ENCODE measurements at places on chromosomes 13 and 19.

- DNase-seq = no peak
Observed at GRCh38 chr13:37179645-37180044, 74.2 kb upstream of the CSNK1A1L start.

DNA sequence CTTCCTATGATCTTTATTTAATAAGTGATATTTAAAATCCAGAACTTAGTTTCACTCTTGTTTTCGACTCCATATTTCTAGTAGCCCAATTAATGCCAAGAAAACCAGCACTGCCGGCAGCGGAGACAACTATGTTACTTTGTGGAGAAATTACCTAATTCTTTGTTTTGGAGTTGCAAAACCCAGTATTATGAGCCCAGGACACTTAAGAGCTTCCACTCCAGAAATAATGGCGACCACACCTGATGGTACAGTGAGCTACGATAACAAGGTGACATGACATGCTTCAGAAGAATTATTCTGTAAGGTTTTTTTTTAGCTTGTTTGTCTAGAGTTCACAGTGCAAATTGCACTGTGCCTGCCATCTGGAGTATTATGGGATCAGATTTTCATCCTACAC is 136.4 kb downstream of the ZAR1L start:
- no peak for DNase-seq

DNA sequence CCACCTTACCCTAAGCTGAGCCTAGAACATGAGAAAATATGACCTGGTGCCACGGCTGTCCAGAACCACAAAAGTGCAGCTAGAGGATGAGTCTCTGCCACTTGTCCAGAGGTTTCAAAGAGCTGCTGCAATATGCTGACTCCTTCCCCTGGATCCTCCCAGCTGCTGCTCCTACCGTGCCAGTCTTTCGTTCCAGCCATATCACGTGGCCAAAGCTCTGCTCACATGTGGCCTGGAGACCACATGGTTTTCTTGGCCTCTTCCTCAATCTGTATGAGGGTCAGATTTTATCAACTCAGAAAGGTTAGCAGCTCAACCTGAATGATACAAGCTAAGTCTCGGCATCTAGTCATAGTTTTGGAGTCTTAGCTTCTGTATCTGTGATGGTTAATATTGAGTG is 3.2 kb upstream of the SACS start:
- DNase-seq = no peak

GRCh38 chr13:106619688-106620555 is 52.0 kb upstream of the ARGLU1 start:
- DNase-seq = peak; percentile 52

DNA sequence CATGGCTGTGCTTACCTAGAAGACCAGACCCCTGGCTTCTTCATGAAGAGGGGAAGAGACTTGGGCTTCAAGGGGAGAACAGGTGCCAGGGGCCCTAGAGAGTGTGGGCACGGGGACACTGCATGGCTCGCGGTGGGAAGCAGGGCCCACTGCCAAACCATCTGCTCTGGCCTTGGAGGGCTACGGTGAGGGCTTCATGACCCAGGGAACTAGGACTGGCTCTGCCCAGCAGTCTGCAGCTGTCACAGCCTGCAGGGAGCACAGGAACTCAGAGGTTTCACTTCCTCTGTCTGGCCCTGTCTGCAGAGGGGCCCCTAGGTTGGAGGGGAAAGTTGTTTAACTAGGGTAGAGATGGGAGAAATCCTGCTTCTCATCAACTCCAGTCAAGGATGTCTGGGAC is 4.3 kb downstream of the ERCC1 start:
- DNase-seq = no peak

- DNase-seq = no peak
Observed at GRCh38 chr19:24052811-24053210, 34.2 kb upstream of the ZNF254 start.

DNA sequence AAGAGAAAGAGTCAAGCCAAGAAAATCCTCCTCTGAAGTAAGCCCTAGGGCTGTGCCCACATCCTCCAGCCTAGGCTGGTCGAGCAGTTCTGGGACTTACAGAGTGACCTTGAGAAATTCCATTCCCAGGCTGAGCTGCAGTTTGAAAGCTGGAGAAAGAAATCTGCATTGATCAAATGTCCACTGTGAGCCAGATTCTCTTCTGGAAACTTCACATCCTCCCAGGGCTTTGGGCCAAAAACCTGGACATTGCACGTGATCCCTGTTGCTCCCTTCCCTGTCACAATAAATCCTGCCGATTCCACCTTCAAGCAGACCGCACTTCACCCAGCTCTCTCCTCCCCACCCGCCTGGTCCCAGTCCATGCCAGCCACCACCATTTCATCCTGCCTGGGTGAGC is 15.7 kb downstream of the TMEM143 start:
- DNase-seq = no peak

DNA sequence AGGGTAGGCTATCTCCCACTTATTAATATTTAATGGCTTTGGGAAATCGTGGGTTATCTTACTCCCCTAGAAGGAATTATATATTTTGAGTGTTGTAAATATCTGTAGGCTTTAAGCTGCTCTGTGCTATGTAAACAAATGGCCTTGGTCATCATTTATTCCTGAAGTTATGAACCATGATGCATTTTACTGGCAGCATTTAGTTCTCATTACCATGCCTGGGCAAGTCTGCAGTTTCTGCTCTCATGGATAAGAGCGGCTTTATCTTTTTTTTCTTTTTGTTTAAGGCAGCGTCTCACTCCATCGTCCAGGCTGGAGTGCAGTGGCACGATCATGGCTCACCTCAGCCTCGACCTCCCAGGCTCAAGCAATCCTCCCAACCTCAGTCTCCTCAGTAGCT is 156.1 kb downstream of the IRS2 start:
- DNase-seq = no peak

GRCh38 chr19:17020823-17021222 is 5.8 kb downstream of the CPAMD8 start:
- no peak for DNase-seq

GRCh38 chr19:56504581-56504980 is 3.1 kb upstream of the ZNF471 start:
- DNase-seq = no peak

DNA sequence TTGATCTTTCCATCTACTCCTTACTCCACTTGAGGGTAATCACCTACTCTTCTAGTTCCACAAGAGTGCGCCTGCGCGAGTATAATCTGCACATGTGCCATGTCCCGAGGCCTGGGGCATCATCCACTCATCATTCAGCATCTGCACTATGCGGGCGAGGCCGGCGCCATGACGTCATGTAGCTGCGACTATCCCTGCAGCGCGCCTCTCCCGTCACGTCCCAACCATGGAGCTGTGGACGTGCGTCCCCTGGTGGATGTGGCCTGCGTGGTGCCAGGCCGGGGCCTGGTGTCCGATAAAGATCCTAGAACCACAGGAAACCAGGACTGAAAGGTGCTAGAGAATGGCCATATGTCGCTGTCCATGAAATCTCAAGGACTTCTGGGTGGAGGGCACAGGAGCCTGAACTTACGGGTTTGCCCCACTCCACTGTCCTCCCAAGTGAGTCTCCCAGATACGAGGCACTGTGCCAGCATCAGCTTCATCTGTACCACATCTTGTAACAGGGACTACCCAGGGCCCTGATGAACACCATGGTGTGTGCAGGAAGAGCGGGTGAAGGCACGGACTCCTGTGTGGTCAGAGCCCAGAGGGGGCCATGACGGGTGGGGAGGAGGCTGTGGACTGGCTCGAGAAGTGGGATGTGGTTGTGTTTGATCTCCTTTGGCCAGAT is 2.7 kb upstream of the KLK2 start:
- DNase-seq = no peak

GRCh38 chr19:56933014-56933705 is 92.6 kb upstream of the PEG3 start:
- peak; percentile 55 for DNase-seq

DNA sequence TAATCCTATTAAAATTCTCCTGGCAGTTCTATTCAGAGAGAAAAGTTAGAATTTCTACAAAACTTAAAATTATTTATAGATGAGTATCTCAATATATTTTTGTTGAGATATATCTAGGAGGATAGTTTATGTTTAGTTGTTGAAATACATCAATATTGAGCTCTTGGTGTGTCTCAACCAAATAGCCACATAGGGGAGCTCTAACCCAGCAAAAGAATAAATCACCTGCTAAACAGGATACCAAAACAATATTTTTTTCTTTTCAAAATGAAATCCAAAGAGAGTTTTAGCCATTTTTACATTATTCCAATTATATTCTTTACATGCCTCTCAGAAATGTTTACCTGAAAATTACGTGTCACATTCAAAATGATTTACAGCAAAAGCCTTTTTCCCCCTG is 954.7 kb downstream of the SLITRK6 start:
- DNase-seq = no peak

DNA sequence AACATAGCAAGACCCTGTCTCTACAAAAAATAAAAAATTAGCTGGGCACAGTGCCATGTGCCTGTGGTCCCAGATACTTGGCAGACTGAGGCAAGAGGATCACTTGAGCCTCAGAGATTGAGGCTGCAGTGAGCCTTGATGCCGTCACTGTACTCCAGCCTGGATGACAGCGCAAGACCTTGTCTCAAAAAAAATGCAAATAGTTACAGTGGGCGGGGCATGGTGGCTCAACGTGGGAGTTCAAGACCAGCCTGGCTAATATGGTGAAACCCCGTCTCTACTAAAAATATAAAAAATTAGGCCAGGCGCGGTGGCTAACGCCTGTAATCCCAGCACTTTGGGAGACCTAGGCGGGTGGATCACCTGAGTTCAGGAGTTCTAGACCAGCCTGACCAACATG is 8.5 kb downstream of the PGLS start:
- no peak for DNase-seq
